Activated CD4-positive, alpha-beta T cell treated with anti-CD3 and anti-CD28 coated beads for 36 hours (primary cell): ENCODE measurements at places on chromosomes 2 and 18. TPM values are rescaled to one million over a fixed set of nuclear protein-coding genes. Genes with fewer than 3 reads are reported as not detected.

- DNase-seq = no peak
Measured at GRCh38 chr2:142710336-142710735, 167.1 kb upstream of the KYNU start.

GRCh38 chr18:44893045-44893706 is 212.5 kb downstream of the SETBP1 start:
- no peak for DNase-seq

DNA sequence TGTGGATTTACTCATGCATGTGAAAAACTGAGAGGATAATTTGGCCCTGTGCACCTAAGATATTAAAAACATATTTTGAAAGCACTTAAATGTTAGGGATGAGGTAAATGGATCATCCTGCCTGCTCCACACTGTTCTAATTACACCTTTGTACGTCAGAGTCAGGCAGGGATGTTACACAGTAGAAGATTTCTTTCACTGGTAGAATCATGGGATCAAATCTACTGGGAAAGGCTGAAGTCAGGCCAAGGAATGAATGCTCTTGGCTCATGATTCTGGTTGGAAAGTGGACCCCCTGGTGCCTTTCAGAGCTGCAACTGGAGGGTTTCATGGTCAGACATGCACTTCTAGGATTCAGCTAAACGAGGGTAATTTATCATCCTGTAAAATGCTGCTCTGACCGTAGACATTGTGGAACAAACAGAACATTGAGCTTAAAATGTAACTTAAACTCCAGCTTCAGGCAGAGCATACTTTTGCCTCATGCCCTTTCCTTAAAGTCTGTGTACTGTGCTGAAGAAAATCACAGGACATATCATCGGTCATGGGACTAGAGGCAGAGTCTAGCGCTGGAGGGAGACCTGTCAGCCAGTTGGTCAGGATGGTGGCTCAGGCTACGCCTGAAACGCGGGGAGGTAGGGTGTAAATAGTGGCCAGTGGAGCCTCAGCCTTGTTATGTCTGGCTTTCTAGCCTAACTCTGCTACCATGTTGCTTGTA is 4.9 kb downstream of the KCNE4 start:
- DNase-seq = no peak

DNA sequence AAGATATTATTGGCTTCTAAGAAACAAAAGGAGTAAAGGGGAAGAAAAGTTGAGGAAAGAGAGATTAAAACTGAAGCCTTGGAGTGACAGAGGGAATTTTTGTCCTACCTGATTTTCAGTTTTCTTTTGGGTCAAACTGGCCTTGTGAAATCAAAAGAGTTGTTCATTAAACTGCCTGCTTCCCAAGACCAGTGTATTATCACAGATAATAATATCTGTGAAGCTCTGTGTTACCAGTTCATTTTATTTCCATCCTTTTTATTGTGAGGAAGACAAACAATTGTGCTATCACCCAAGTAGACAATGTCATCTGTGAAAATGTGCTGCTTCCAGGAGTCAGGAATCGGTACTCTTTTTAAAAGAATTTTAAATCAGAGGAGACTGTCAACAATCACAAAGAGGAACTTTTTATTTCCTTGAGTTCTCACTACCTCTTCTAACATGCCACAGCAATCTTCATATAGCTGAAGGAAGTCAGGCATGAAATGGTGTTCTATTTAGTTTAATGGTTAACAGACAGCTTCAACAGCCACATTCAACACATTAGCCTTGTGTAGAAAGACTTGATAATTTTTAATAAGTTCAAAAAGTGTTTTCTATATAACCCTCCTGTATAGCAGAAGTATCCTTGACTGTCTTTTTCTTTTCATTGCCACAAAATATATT is 554.8 kb downstream of the PIK3C3 start:
- no peak for DNase-seq

GRCh38 chr2:150167711-150168110 is 319.8 kb downstream of the RND3 start:
- no peak for DNase-seq

- DNase-seq = no peak
Measured at GRCh38 chr2:39516347-39517101, 79.4 kb upstream of the MAP4K3 start.

- DNase-seq = no peak
Measured at GRCh38 chr2:188285774-188286173, 5.9 kb upstream of the GULP1 start.

GRCh38 chr18:2902327-2902726 is 55.5 kb downstream of the EMILIN2 start:
- DNase-seq = no peak

DNA sequence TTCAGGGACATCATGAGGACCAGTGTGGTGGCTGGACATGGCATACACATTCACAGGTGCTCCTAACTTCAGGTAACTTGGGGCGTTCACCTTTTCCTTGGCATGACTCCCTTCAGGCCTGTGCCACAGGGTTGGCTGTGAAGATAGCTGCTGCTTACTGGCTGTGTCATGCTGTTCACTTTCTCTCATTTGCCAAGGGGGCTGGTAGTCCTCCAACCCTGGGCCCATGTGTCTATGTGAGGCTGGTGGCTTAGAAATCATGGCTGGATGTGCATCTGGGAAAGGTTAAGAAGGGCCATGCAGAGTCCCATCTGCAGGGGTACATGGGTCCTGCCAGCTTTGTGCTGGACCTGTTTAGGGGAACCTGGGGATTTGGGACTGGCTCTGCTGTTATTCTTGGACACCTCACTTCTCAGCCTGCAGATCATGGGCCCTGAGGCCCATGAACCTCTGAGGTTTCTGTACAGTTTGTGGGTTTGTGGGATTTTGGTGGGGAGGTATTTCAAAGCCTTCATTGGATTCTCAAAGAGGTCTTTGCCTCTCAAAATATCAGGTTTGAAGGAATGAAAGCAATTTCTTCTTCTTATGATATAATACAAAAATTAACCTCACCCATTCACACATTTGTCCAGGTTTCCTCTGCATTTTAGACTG is 62.9 kb downstream of the FHOD3 start:
- DNase-seq = no peak

- DNase-seq = peak; percentile 40
Measured at GRCh38 chr2:45578056-45578843, 32.8 kb downstream of the SRBD1 start.

DNA sequence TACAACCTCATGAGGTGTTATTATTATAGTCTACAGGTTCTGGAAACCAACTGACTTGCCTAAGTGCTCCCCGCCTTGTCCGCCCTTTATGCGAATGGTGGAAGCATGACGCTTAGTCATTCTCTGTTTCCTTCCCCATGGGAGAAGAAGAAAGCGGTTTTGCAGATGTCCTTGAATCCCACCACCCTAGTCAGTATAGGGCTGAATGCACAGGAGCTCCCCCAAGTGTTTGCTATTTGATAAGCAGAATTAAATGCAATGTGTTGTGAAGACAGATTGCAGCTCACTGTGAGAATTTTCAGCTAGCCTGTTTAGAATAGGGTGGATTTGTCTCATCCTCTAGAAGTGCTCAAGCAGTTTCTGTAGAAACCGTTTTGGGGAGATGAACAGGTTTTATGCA is 652.0 kb downstream of the DCC start:
- DNase-seq = no peak

DNA sequence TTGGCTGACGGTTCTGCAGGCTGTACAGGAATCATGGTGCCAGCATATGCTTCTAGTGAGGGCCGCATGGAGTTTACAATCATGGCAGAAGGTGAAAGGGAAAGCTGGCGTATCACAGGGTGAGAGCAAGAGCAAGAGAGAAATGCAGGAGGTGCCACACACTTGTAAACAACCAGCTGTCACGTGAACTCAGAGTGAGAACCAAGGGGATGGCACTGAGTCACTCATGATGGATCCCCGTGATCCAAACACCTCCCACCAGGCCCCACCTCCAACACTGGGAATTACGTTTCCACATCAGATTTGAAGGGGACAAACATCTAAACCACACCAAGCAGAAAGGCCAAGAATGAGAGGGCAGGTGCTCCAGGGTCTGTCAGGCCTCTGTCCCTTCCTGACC is 185.0 kb upstream of the PID1 start:
- DNase-seq = no peak

DNA sequence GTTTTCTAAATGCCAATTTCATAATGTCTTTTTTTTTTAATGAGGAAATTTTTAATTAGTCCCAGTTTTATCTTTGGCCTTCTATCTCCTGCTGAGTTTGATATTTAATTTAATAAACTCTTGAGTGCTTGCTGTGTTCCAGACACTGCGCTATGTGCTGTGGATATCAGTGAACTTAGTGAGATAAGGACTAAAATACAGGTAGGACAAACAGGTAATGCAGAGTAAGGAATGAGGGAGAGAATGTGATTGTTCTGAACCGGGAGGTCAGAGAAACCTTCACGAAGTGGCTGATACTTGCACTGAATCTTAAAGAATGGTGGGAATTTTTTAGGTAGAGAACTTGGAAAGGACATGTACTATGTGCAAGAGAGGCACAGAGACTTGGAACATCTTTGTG is 28.2 kb downstream of the TTC27 start:
- no peak for DNase-seq

- no peak for DNase-seq
Measured at GRCh38 chr2:20540587-20541293, 93.9 kb downstream of the RHOB start.

GRCh38 chr2:134287323-134287722 is 33.5 kb downstream of the MGAT5 start:
- DNase-seq = peak; percentile 55

GRCh38 chr2:147214914-147215313 is 629.9 kb upstream of the ACVR2A start:
- no peak for DNase-seq

DNA sequence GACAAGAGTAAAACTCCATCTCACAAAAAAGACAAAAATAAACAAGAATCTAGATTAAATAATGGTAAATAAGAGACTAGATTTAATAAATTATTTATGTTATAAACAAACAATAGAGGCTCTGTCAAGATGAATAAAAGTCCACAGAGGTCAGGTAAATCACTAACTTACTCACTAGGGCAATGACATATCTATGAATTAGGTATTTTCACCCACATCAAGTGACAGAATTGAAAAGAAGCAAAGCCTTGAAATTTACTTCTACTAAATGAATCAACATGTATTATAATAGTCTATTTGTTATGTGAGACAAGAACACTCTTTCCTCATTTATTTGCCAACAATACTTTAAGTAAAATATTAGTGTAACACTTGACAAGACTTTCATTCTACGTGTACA is 41.7 kb downstream of the FBXO11 start:
- no peak for DNase-seq

NEUROD1 gene
- not detected for total RNA-seq

FBLN7 gene
- 40.5 TPM for total RNA-seq

DNER gene
- not detected for total RNA-seq

SLC14A1 gene
- total RNA-seq = 1.5 TPM

ACYP2 gene
- 6.9 TPM for total RNA-seq

CD28 gene
- 175 TPM for total RNA-seq

LYPD6 gene
- not detected for total RNA-seq

CRACDL gene
- total RNA-seq = 0.59 TPM

SP100 gene
- total RNA-seq = 150 TPM

EGR4 gene
- 0.18 TPM for total RNA-seq

GKN1 gene
- total RNA-seq = not detected

GLI2 gene
- not detected for total RNA-seq
